ENCODE measurements at places on chromosomes 6 and 20.

GRCh38 chr6:44185953-44186634 lies 27.5 kb downstream of the CAPN11 start:
- DNase-seq = no peak

DNA sequence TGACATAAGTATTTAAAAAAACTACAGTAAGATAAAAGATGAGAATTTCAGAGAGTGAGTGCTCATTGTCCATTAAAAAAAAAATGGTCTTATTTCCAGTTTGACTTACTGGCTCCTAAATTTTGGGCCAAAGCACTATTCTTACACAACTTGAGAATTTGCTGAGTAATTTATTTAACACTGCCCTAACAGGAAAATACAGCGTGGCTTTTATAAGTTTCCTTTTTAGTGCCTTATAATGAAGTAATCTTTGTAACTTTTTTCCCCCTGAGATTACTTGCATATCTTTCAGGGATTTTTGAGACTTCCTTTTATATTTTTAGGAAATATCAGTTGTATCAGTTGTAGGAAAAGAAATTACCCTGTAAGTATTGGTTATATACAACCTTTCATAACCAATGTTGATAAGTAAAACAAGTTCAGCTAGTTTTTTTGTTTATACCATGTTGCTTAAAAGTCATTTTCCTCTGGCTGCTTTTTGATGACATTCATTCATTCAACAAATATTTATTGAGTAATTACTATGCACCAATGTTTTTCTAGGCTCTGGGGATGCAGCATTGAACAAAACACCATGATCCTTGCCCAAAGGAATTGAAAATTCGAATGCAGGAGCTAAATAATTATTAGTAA lies 106.4 kb upstream of the SGK1 start:
- no peak for DNase-seq

GRCh38 chr6:148491638-148492251 lies 149.1 kb downstream of the SASH1 start:
- no peak for DNase-seq

- DNase-seq = no peak
These were observed 28.8 kb downstream of the GCM1 start for GRCh38 chr6:53119772-53120409.

- DNase-seq = peak; percentile 48
These were observed 672 bp downstream of the PREX1 start for GRCh38 chr20:48826883-48827771.

- no peak for DNase-seq
These were observed 6.8 kb upstream of the TSHZ2 start for GRCh38 chr20:52965380-52965779.

DNA sequence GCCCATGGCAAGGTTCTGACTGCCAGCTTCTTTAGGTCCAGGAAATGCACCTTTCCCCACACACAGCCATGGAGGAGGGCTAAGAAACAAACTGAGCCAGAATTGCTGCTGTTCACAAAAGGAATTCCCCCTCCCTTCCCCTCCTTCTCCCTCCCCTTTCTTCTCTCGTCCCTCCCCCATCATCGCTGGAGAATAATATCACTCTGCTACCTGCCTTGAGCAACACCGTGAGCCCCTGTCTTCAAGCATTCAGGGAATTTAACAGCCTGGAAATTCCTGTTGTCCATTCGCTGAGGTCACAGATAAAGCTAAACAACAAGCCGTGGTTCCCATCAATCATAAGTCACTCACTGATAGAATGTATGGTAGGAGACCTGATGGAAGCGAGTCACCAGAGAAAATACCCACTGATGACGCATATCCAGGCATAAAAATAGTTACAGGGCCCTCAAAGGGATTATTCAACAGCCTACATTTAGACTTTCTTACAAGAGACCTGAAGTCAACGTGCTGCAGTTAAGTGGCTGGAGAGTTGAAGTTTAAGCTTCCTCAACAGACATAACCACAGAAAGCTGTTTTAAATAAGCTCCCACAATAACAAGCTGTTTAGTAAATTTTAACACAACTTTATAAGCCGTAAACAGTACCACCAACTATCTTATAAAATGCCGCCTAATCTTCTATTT lies 59.7 kb downstream of the HIVEP2 start:
- DNase-seq = peak; percentile 41

DNA sequence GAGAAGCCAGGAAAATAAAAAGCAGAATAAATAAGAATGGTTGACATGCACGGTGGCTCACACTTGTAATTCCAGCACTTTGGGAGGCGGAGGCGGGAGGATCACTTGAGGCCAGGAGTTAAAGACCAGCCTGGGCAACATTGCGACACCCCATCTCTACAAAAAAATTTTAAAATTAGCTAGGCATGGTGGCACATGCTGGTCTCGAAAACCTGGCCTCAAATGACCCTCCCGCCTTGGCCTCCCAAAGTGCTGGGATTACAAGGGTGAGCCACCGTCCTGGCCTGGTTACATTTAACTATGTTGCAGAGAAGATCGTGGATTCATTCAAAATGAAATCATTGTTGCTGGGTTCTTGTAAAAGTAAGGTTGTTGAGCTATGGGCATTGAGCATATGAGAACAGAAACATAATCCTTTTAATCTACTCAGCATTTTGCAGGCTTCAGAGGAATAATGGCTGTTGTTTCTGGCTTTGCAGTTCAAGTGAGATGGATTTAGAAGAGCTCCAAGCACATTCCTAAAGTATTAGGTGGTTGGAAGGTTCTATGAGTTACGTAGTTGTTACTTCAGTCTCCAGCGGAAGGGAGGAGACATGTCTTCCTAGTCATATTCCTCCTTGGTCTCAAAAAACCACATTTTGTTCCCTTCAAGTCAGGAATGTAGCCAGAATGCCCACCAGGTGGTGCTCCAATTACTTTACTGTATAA lies 45.6 kb upstream of the RAB23 start:
- peak; percentile 17 for DNase-seq

DNA sequence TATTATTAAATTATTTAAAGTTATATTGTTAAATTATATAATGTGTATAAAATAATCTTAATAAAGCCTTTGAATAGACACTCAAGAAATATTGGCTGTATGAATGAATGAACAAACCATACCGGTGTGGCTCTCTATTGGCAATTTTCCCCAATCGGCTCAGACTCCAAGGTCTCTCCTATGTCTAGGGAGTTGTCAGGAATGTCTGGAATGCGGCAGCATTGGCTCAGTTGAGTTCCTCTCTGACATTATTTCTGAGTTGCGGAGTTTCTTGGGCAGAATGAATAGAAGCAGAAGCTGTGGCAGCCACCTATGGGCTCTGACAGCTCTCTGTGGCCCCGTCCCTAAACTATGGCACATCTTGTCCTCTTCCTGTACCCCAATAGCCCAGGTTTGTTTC lies 111.0 kb downstream of the SOBP start:
- no peak for DNase-seq

DNA sequence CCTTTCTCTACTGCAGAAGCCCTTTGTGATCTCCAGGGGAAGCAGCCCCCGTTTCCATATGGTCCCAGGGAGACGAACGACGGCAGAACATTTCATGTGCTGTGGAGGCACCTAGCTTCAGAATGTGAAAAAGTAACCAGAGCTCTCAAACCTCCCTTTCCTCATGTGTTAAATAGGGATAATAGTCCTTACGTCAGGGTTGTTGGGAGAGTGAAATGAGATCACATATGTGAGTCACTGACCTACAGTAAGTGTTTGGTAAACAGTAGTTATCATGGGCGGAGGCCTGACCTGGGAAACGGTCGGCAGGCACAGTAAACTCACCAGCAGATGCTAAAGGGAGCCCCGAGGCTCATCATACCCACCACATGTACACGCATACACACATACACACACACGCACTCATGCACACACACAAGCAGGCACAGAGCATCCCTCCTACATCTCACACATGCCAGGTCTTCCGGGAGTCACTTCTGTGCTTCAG lies 89.7 kb downstream of the LY86 start:
- DNase-seq = no peak

DNA sequence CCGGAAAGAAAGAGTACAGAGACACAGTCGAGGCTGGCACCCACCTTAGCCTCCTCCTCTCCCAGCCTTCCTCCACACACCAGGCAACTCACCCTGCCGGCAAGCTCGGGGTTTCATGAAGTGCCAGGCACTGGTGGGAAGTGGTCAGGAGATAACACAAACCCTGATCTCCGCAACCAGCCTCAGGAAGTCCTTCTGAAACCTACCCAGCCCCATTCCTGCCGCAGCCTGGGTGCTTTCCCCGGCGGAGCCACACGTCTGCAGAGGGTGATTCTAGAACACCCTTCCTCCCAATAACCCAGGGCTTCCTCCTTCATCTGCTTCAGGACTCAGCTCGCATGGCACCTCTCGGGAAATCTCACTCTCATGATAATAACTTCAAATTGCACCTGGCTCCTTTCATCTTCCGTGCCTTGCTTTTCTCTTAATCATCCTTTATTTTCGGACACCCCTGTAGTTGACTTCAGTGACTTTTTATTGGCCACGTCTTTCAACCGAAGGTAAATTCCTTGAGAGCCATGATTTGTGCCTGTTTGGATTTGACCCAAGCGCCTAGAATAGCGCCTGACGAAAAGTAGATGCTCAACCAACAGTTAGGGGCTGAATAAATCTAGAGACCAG lies 8.7 kb upstream of the HLA-E start:
- DNase-seq = peak; percentile 60

- DNase-seq = no peak
These were observed 287.3 kb downstream of the ZNF217 start for GRCh38 chr20:53306192-53306805.

- DNase-seq = peak; percentile 25
These were observed 51.2 kb upstream of the RANBP9 start for GRCh38 chr6:13762611-13763441.

DNA sequence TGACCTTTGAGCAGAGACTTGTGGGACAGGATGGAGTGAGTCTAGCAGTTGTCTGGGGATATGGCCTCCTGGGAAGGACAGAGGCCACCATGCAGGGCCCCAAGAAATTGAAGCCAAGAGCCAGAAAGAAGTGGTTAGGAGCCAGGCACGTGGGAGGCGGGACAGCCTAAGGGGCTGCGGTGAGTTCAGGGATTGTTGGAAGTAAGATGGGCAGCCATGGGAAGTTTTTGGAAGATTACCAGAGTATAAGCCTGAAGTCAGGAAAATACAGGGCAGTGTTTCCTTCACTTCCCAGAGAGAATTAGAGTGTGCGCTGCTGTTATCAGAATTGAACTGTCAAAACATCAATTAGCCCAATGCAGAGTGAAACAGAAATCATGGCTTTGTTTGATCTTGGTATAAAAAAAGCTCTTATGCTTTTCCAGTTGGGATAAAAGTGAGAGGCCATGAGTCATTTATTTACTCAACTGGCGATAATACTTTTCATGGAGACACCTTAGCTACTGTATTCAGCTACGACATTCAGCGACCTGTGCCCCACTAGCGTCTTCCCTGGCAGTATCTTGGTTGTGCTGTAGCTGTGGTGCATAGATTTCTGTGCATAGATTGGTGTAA lies 66.9 kb downstream of the PHACTR2 start:
- no peak for DNase-seq

GRCh38 chr6:165605901-165606739 lies 56.9 kb downstream of the PDE10A start:
- no peak for DNase-seq

DNA sequence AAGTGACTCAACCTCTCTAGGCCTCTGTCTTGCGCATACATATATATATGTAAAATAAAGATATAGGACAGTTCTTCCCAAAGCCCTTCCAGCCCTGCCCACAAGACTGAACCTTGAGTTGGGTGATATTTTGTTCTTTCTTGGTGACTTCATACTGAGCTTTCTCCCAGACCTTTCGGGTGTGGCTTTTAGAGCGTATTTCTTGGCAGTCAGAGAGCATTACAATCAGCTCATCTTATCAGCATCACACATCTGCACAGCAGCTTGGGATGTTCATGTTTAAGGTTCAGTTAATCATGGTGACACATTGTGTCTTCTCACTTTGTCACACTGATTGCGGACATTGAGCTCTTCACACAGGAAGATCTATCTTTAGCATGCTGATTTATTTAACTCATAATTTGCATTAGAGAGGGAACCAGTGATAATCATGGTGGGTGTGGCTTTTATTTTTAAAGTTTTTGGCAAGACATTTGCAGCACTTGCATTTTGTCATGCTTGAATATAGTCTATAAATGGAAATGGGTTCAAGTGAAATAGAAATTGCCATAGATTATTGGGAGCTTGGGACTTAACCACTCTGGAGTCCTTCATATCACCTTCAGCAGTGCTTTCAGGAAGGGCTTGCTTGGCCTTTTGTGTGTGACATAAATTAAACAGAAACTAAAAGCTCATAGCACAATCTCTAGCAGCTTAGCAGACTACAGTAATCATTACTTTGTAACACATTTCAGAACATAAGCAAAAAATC lies 8.3 kb downstream of the KIF3B start:
- peak; percentile 41 for DNase-seq

DNA sequence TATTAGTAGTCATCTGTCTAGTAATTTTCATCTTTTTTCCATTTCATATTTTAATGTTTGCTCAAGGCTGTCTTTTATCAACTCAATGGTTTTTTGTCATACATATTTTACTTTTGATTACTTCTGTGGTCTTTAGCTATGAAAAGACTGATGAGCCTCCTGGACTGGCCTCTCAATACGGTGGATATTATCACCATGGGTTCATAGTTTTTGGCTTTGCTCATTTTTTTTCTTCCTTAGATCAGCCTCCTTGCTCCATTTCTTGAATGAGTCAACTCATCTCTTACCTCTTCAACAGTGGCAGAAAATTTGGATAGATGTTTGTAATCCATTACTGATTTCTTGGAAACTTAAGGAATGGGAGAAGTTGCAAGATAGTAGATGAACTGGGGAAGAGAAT lies 80.1 kb upstream of the ELOVL5 start:
- DNase-seq = no peak

GRCh38 chr20:22560817-22561216 lies 23.6 kb downstream of the FOXA2 start:
- no peak for DNase-seq

GRCh38 chr6:31114541-31114878 lies at the start of gene PSORS1C1:
PSORS1C1 (plus strand) TSS chr6:31114800; CDS start chr6:31129633, 14,833 bp downstream.
- DNase-seq = no peak

- no peak for DNase-seq
These were observed 47.7 kb downstream of the MMUT start for GRCh38 chr6:49415358-49415757.

DNA sequence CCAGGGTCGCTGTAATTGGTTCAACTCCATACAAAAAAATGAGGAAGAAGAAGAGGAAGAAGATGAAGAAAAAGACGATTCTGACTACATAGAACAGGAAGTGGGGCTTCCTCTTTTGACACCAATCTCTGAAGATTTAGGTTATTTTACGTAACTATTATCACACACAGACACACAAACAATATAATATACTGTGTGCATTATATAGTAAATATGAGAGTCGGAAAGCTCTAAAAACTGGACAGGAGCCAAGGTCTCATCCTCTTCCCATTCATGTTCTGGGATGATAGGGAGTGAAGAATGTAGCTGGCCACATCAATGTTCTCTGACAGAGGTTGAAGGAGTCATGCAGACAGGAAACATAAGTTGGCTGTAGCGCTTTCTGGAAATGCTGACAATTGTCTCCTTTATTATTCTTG lies 13.3 kb downstream of the RSPH4A start:
- DNase-seq = no peak

- DNase-seq = no peak
These were observed 102.0 kb upstream of the LRFN2 start for GRCh38 chr6:40689185-40689584.

Measured in activated naive CD4-positive, alpha-beta T cell treated with Interleukin-2 at 50 U/mL for 16 hours (primary cell).